ENCODE measurements at places on chromosomes 1 and 21.

GRCh38 chr1:24929398-24930259 lies 447 bp downstream of the RUNX3 start:
- DNase-seq: no peak

DNA sequence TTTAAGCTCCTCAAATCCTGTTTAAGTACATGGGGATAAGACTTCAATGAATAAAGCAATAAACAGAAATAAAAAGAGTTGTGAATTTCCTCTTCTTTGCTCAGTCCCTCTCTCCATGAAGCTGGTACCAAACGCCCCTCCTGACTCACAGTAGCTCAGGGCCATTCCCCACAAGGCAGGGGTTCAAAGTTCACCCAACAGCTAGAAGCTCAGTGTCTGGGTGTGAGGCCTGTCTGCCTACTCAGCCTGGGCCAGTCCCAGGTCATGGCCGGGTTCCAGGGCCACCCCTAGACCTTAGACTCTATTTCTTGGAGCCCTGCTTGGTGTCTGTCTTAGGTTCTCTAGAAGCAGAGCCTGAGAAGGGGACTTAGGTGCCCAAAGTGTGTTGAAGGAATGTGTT lies 251.5 kb downstream of the GRIK3 start:
- DNase-seq: no peak

DNA sequence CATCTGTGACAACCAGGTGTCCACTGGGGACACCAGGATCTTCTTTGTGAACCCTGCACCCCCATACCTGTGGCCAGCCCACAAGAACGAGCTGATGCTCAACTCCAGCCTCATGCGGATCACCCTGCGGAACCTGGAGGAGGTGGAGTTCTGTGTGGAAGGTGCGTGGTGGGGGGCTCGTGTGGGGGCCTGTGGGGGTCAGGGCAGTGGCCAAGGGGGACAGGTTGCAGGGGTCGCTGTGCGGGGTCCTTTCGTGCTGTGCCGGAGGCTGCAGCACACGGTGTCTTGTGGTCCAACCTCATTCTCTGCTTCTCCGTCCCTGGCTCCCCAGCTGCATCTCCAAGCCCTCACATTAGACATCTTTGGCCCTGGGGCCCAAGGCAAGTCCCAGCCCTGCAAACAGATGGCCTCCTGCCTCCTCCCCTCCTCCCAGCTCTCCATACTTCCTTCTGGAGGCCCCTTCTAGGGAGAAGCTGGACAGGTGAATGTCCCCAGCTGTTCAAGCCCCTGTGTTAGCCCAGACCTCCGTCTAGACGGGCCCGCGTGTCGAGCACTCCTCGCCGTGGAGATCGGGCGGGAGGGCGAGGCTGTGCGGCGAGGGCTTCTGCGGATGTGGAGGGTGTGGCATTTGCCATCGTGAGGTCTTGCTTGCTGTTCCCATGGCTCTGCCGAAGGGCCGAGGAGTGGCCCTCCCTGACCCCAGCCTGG lies 2.5 kb downstream of the AGRN start:
- DNase-seq: no peak

GRCh38 chr21:34745557-34746255 lies 76.9 kb downstream of the CLIC6 start:
- DNase-seq: peak; percentile 8

GRCh38 chr1:29749024-29749945 lies 513.0 kb downstream of the PTPRU start:
- DNase-seq: no peak

DNA sequence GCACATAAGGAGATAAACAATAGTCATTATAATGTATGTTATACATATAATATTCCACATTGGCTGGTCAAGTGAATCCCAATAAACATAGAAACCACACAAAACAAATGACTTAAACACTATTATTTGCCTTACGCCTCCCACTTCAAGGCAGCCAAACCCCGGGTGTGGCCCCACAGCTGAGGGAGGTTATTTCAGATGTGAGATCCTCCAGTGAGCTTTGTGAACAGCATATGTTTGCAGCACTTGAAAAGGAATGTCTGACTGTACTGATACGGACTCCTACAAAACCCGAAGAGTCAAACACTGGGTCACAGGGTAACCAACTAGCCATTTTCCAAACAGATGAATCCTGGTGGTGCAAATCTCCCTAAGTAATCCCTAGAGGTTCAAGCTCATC lies 27.1 kb upstream of the DISP1 start:
- DNase-seq: no peak

DNA sequence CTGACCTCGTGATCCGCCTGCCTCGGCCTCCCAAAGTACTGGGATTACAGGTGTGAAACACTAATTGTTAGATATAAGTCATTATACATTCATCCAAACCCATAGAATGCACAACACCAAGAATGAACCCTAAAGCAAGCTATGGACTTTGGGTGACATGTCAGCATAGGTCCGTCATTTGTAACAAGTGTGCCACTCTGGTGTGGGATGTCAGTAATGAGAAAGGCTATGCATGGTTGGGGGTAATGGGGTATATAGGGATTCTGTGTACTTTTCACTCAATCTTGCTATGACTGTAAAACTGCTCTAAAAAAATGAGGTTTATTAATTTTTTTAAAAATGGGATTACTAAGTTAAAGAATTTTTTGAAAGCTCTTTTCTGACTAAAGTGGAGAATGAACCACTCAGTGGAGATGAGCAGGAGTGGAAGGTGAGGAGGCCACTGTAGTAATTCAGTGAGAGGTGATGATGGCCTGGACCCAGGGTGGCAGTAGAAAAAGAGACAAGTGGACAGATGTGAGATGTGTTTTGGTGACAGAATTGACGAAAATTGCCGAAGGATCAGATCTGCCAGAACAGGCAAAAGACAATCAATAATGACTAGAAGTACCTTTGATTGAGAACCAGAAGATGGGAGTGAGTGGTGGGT lies 21.3 kb upstream of the S1PR1 start:
- no peak for DNase-seq

- DNase-seq: no peak
These were observed 47.2 kb downstream of the VPS26C start for GRCh38 chr21:37219761-37220432.

DNA sequence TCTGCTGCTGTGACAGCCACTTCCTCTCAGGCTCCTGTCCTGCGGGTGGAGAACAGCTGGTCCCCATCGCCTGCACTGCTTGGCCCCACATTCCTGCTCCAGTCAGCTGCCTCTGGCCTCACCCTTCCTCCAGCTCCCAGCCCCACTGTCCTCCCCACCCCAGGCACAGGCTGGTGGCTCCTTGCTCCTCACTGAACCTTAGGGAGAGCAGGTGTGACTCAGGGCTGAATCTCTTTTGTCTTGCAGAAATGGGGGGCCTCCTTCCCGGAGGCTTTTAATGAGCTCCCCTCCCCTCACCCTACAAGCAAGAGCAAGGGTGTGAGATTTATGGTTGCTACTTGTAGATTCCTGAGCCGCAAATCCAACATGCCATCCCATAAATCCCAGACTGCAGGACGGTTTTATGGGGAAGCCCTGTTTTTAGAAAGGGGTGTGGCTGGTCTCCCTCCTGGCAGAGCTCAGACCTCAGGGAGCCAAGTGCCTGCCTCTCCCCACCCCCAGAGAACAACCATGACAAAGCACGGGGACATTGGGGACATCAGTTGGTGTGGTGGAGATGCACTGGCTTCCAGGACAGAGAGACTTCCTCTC lies 15.2 kb downstream of the CDK18 start:
- no peak for DNase-seq

DNA sequence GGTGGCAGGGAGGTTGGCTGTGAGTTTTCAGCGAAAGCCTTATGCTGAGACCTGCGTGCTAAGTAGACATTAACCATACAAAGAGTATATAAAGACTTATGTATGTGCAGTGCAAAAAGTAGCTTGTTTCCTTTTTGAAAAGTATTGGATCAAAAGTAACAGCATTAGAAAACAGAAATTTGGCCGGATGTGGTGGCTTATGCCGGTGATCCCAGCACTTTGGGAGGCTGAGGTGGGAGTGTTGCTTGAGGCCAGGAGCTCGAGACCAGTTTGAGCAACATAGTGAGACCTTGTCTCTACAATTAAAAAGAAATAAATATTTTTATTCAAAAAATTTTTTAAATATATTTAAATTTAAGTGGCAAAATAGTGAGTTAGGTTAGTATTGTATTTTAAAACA lies 2.2 kb downstream of the RPAP2 start:
- no peak for DNase-seq

GRCh38 chr1:3461934-3462275 lies 7.4 kb downstream of the ARHGEF16 start:
- no peak for DNase-seq

GRCh38 chr1:91751275-91751674 lies 134.7 kb downstream of the TGFBR3 start:
- no peak for DNase-seq

- no peak for DNase-seq
These were observed 3.8 kb upstream of the TMEM222 start for GRCh38 chr1:27318136-27318535.

DNA sequence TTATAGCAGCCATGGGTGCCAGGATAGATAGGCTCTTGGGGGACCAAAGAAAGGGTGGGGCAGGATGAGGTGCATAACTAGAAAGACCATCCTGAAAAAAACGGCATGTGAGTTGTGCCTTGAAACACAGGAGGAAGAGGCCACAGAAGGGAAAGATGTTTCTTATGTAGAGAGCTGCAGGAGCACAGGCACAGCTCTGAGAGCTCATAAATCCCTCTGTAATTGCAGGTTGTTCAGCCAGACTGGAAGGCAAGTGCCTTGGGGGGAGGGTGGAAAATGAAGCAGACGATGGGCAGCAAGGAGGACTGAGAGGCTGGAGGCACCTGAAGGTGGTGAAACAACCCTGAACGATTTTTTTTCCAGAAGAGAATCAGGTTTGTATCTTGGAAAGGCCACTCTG lies 170.7 kb downstream of the NR5A2 start:
- no peak for DNase-seq

GRCh38 chr1:31715087-31715872 lies 11.5 kb upstream of the COL16A1 start:
- no peak for DNase-seq

GRCh38 chr1:228958121-228958520 lies 222.8 kb downstream of the RHOU start:
- DNase-seq: no peak

DNA sequence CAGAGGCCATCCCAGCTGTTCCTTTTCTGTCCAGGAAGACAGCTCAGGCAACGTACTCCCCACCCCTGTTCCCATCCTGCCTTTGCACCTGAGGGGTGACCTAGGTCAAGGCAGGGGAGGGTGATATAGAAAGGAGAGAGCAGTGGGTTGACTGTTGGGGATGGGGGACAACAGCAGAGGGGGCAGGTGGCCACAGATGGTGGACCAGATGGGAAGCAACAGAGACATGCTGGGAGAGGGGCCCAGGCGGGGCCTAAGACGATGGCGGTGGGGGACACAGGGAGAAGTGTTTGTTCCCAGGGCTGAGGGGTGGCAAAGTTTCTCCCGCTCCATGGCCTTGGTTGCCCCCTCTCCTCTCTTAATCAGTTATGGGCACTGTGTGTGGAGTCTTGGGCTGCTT lies 6.3 kb downstream of the CELSR2 start:
- DNase-seq: no peak

DNA sequence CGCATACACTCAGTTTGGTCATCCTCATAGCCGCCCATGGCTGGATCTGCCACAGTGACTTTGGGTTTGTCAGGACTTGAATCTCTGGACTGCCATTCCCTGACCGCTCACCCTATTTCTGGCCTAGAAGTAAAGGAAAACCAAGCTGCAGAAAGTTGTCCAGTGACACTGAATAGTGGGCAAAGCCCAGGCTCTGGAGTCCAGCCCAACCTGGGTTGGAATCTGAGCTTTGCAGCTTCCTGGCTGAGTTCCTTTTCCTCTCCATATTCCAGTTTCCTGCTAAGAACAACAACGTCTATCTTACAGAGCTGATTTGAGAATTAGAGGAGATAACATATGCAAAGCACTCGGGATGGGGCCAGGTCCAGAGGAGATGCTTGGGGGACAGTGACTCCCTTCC lies 15.6 kb upstream of the EIF4G3 start:
- no peak for DNase-seq

DNA sequence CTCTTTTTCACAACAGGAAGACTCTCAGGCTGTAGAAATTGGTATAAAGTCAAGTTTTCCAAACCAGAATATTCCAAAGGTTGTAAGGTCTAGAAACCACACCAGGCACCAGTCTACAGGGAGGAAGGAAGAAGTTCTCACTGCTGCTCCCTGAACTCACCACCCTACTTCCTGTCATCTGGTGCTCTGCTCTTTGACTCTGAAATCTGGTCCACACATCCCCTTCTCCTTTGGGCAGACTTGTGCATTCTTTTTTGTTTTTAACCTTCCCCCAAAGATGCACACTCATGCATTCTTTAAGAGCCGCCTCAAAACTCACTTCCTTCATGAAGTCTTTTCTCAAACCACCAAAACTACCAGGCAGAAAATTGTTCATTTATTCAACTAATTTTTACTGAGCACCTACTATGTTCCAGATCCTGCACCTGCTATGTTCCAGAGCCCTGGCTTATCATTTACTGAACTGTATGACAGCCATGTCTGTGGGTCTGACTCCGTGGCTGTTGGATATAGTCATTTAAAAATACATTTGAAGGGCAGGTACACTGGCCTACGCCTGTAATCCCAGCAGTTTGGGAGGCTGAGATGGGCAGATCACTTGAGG lies 30.1 kb upstream of the EPS15 start:
- no peak for DNase-seq

- no peak for DNase-seq
These were observed 112.1 kb downstream of the OLFM3 start for GRCh38 chr1:101884621-101885020.

GRCh38 chr1:162272419-162272818 lies 104.2 kb downstream of the SPATA46 start:
- DNase-seq: no peak

- no peak for DNase-seq
These were observed 18.8 kb downstream of the RNF115 start for GRCh38 chr1:145805057-145805456.

DNA sequence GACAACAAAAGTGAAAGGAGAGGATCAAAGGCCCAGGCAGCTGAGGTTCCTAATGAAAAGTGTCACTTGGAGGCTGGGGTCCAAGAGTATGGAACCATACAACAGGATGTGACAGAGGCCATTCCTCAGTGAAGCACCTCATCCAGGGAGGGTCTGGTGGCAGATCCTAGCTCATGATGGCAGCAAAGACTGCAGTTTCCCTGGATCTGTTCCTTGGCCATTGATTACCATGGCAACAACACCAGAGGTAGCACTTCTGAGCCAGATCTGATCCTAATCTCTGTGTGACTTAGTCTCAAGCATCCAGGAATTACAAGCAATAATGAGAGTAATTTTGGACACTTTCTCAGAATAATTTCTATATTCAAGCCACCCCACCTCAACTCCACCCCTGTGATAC lies 12.9 kb downstream of the FAM177B start:
- no peak for DNase-seq
